IPS-NIHi11 (cell line): ENCODE measurements at places on chromosomes 6 and 20.
A peak's percentile ranks its signal among the peaks of the same experiment; 100 is the strongest.

DNA sequence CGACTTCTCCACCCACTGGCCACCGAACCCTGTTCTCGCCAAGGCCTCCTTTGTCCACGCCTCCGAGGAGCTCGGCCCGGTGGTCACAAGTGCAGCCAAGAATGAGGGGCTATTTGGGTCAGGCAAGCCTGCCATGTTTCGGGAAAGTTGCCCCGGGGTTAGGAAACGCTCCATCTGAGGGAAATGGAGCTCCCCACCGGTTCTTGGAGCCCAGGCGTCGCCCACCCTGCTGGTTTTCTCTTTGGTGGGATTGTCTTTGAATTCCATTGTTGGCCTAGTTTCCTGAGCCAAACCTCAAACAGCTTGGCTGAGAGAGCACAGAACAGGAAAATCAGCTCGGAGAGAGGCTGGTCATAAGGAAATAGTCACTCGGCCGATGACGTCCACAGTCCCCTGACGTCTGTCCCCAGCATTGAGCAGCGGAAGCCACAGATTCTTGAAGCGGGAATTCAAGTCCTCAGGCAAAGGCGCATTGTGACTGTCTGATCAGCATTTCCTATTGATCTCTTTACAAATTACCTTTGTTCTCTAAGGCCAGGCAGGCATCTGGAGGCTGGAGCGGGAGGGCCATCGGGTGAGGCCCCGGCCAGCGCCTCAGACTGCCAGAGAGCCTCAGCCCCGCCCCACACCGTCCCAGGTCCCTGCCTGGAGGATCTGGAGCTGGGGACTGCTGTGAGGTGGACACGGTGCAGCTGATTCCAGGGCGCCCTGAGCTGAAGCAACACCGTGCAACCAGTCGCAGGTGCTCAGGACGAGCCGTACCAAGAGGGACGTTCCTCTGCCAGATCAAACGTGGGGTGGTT, 138.6 kb downstream of the DLL1 start:
- DNase-seq = no peak

- DNase-seq = peak; percentile 22
These were observed 472 bp upstream of the EDN3 start for GRCh38 chr20:59299945-59300332.

- no peak for DNase-seq
These were observed 360.1 kb downstream of the TAF4 start for GRCh38 chr20:61705386-61706258.

GRCh38 chr6:25726122-25726911, 28.2 kb upstream of the SLC17A4 start:
- DNase-seq = no peak

- no peak for DNase-seq
These were observed 171.2 kb upstream of the BMP5 start for GRCh38 chr6:56046576-56046975.

GRCh38 chr6:87251225-87251624, 71.2 kb upstream of the SMIM8 start:
- DNase-seq = no peak

DNA sequence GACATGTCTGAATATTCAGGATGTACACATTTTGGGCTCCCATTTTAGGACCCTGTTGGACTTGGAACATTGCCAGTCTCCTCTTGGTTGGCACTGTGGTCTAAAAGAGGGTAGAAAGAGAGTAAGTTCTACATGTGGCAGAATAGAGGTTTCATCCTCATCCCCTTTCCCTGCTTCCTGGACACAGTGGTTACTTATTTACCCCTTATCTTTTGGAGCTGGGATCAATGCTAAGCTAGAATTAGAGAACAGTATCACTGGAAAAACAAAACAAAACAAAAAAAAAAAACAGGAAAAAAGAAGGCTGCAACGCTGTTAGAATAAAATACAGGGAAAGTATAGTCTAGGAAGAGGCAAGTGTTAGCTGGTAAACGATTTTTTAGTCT, 790.6 kb downstream of the MAFB start:
- no peak for DNase-seq

- no peak for DNase-seq
These were observed 7.1 kb upstream of the E2F1 start for GRCh38 chr20:33693289-33693688.

- DNase-seq = no peak
These were observed 212.6 kb upstream of the MAN1A1 start for GRCh38 chr6:119562168-119562567.

DNA sequence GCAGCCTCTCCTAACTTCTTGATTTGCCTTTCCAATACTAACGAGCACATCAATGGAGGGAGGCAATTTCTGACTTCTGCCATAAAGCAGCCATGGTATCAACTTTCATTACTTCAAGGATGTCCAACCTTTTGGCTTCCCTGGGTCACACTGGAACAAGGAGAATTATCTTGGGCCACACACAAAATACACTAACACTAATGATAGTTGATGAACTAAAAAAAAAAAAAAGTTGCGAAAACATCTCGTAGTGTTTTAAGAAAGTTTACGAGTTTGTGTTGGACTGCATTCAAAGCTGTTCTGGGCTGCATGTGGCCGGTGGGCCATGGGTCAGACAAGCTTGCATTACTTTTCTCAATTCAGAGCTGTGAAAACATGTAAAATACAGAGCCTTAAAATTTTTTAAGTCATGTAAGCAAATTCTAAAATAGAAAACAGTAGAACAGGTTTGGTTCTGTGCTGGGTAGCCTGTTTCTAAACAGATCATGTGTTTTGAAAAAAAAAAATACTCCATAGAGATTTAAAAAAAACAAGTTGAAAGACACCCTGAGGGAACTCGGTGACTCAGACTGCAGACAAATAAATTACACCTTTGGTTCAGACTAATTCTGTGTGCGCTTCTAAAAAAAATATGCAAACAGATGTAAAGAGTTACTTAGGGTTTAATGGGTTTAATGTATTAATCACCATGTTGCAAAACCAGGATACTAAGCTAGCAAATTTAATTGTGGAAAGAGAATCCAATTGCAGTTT, 43.6 kb upstream of the SLC22A23 start:
- DNase-seq = no peak

DNA sequence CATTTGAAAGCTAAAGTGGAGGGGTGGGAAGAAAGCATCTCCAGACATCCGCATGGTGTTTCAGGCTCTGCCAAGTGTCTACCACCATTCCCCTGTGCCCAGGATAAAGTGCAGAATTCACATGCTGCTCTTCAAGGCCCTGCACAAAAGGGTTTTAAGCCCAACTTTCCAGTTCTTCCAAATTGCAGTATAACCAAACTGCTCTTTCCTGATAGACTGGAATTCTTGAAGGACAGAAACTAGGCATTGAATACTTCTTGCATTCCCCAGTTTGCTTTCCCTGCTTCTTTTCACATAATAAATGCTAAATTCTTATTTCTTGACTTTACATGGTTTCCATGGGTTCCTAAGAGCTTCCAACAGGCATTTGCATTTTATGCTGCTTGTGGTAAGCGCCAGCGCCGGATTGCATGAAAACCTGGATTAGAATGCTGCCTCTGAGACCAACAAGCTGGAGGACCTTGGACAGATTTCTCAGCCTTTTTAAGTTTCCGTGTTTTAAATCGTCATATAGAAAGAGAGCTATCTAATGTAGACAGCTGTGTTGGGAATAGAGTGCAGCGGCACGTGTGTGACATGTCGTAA, 7.9 kb downstream of the SOX4 start:
- DNase-seq = no peak

DNA sequence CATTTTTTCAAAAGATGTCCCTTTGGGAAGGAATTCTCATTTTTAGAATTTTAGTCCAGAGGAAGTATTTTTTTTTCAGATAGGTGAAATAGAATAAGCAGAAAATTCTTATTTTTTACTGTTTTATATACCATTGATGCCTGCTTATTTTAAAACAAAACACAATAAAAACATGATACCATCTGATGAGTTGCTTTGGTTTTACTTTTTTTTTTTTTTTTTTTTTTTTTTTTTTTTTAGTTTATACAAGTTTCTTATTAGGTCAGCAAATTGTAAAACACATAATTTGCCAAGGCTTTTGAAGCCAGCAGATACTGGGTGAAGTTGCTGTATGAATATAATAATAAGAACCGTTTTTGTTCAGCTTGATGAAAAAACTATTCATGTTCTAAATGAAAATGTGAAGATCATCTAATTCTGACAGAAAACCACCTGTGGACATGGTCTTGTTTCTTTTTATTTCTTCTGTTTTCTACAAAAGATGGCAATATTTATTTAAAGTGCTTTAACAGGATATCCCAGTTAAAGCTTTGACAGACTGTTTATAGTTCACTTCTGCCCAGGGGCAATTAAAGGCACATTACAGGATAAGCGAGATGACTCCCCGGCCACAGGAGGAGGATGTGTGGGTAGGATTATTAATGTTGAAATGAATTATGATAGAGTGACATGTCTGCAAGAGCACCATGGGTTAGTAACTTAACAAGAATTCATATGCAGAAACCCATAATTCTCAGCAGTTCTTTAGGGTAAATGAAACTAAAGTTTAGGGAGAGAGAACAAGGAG, 31.1 kb downstream of the MYB start:
- DNase-seq = no peak

- peak; percentile 46 for DNase-seq
These were observed 822 bp downstream of the ELOVL4 start for GRCh38 chr6:79946272-79947190.

DNA sequence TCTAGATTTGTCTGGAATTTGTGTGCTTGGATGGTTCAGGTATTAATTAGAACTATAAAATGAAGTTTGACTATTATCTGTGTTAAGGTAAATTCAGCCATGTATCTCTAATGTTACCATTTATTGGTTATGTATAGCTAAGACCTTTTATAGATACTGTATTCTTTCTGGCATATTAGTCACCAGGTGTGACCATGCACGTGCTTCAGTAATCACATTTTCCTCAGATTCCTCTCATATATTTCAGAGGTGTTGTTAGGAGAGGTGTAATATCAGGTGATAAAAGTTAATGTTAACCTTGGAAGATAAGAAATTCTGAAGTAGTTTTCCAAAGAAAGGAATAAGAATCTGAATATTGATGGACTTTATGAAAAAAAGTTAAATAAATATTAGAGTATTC, 194.5 kb upstream of the KHDRBS2 start:
- DNase-seq = no peak

GRCh38 chr20:2751878-2752566, 48.4 kb downstream of the CPXM1 start:
- peak; percentile 60 for DNase-seq

- DNase-seq = no peak
These were observed 70.8 kb downstream of the BMP2 start for GRCh38 chr20:6838181-6838826.

- DNase-seq = no peak
These were observed 694 bp downstream of the SLC17A9 start for GRCh38 chr20:62952968-62953838.

DNA sequence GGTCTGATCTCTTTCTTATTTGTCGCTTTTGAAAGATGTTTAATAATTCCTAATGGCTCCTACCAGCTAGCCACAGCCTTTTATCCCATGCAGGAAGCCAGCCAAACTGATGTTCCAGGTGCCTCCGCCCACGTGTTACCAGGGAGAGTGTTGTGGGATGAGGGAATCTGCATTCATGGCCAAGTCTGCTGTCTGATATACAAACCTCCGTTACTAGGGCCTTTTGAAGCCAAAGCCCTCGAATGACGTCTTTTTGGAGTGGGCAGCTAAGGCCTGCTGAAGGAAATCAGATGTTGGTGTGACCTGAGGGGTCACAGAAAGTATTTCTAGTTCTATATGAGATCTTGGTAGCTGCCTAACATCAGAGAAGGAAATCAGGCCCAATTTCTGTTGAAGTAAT, 21.3 kb downstream of the STK35 start:
- no peak for DNase-seq

DNA sequence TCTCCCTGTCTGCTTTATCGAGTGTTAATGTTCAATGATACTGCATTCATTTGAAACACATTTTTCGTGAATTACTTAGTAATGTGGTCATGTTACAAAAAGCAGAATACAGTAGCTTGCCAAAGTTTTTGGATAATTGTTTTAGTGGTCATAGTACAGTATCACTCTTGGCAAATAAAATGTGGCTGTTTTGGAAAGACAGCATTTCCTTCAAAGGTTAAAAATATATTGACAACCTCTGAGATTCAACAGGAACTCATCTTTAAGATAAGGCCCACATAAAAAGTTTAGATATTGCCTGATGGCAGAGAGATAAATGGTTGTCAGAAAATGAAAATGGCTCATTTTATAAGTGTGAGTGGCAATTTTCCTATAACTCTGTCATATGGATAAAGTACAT, 297.7 kb upstream of the MAN1A1 start:
- DNase-seq = no peak

DNA sequence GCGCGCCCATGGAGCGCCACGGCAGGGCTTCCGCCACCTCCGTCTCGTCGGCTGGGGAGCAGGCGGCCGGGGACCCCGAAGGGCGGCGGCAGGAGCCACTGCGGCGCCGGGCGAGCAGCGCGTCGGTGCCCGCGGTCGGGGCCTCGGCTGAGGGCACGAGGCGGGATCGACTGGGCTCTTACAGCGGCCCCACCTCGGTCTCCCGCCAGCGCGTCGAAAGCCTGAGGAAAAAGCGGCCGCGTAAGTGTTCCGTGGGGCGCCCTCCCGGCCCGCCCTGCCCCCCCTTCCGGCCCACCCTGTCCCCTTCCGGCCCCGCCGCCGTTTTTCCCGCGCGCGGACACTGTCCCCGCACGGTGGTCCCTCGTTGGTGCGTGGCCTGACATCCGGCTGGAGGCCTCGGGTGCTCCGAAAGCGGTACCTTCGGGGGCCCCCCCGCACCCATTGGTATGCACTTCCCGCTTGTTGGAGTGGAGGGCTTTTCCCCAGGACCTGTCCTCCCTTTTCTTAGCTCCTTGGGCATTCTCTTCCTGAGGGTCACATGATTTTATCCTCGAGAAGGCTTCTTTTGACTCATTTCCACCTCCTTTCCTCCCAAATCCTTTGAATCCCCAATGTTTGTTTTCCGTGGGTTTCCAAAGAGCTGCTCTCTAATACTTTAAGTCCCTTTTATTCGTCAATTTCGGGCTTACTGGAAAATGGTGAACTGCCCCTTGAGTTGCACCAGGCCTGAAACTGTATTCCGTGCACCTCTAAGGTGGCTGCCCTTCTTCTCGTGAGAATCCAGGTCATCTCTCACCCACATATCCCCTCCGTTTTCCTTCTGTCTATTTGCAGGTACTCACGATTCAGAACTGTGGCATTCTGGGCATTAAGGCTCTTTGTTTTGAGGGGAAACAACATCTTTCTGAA, 556 bp downstream of the PANK2 start:
- peak; percentile 46 for DNase-seq

GRCh38 chr6:318243-318890, 26.1 kb downstream of the DUSP22 start:
- DNase-seq = no peak

- no peak for DNase-seq
These were observed 10.1 kb upstream of the SLC22A7 start for GRCh38 chr6:43287717-43288679.

GRCh38 chr6:14703586-14703985, 542.3 kb upstream of the JARID2 start:
- no peak for DNase-seq

DNA sequence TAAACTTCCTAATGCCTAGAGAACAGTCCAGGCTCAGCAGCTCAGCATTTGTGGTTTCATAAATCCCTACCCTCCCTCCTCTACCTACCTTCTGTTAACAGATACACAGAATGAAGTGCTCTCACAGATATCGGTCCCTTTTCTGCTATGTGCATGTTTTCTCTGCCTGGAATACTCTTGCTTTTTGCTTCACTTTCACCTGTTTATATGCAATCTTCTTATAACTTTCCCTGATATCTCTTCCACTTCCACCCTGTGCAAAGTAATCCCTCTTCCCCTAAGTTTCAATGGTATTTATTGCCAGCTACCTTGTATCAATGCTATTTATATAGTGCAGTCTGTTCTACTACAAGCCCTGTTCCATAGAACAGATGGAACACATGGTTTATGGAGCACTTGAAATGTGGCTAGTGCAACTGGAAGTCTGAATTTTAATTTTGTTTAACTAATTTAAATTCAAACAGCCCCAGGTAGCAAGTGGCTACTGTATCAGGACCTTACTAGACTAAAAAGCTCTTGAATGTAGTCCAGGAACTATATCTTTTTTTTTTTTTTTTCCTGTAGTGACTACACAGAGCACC, 3.1 kb upstream of the TAB2 start:
- DNase-seq = no peak
